T-helper 2 cell (primary cell): ENCODE measurements at places on chromosomes 7 and 10.

GRCh38 chr10:110851020-110851612 lies 20.6 kb upstream of the PDCD4 start:
- peak; percentile 35 for DNase-seq

DNA sequence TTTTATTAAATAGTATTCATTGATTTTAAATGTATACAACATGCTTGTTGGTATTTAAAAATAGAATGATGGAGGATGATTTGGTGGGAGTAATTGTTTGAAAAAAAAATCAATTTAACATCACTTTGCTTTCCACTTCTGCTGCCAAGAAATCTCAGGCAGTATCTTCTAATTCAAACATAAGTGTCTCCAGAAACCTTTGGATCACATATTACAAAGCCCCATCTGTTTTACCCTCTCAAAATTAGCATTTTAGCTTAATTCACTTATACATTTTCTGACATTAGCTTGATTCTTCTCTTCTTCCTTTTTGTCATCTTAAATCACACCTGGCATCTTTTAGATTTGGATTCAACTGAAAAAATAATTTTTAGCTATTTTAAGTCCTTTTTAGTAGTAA lies 72.9 kb upstream of the KMT2C start:
- no peak for DNase-seq

DNA sequence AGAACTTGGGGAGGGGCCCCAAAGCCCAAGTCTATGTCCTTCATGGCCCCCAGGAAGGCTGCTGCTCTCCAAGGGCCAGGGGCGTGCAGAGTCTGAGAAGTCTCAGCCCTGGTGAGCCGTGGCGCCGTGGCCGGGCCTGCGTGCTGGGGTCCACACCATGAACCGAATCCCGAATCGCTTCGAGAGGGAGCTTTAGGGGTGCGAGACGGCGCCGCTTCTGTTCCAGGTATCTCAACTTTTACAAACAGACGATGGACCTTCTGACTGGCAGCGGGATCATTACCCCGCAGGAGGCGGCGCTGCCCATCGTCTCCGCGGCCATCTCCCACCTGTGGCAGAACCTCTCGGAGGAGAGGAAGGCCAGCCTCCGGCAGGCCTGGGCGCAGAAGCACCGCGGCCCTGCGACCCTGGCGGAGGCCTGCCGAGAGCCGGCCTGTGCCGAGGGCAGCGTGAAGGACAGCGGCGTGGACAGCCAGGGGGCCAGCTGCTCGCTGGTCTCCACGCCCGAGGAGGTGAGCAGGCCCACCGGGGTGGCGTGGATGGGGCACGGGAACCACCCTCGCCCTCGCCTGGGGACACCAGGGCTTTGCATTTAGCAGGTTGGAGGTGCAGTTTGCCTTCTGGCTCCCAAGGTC lies 12.7 kb downstream of the STRA8 start:
- DNase-seq = no peak

DNA sequence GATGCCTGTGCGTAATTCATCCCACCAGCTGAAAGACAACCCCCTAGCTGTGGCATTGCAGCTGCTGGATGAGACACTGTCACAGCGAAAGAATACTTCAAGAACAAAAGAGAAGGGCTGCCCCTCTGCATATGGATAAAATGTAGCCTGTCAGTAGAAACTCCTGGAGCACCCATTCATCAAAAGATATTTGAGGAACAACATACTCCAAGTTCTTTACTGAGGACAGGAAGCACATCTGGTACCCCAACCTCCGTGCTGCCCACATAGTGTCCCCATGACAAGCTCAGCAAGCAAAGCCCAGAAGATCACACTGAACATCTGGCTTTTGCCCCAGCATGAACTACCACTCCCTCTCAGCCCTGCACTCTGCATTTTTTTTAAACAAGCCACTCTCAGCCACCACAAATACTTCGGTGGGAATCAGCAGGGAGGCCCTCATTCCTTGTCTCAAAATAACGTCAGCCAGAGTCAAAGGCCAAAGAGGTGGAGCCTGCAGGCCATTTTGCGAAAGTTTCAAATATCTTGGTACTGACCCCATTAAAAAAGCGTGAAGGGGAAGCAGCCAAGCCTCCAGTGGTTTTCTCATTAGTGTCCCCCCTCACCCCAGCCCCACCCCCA lies 1.7 kb downstream of the CREB3L2 start:
- no peak for DNase-seq

DNA sequence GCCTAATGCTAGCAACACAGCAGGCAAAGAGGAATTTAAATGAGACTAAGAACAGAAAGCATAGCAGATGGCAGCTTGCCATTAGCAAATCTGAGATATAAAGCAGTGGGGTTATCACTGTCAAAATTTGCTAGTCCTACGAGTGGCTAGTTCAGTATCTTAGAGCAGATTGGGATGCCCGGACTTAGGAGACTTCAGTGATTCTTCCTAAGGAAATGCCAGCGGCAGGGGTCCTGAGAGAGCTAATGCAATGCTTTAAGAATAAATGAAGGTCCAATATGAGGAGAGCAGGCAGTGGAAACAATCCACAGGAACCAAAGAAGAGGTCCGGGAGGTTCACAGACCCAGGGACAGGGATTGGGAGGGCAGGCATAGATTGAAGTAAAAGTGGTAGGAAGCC lies 169.3 kb upstream of the NPSR1 start:
- DNase-seq = no peak

DNA sequence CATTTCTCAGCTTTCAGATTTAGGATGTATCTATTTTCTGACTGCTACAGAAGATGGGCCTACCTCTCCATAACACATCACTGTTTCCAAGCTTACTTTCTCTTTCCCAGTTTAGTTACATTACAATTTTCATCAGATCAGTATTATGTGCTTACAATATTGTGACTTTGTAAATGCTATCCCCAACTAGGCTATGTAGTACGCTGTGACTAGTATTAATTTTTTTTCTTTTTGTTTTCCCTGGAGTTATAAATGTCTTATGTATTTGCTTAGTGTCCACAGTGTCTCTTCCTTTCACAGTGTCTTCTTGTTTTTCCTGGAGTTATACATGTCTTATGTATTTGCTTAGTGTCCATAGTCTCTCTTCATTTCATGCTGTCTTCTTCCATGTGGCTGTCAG lies 188.9 kb downstream of the PTPRN2 start:
- no peak for DNase-seq

GRCh38 chr10:32163071-32163761 lies 107.0 kb upstream of the KIF5B start:
- no peak for DNase-seq
